ENCODE measurements at places on chromosomes 5 and 9.

- DNase-seq = no peak
These were observed 193.4 kb downstream of the CDK5RAP2 start for GRCh38 chr9:120386390-120387131.

DNA sequence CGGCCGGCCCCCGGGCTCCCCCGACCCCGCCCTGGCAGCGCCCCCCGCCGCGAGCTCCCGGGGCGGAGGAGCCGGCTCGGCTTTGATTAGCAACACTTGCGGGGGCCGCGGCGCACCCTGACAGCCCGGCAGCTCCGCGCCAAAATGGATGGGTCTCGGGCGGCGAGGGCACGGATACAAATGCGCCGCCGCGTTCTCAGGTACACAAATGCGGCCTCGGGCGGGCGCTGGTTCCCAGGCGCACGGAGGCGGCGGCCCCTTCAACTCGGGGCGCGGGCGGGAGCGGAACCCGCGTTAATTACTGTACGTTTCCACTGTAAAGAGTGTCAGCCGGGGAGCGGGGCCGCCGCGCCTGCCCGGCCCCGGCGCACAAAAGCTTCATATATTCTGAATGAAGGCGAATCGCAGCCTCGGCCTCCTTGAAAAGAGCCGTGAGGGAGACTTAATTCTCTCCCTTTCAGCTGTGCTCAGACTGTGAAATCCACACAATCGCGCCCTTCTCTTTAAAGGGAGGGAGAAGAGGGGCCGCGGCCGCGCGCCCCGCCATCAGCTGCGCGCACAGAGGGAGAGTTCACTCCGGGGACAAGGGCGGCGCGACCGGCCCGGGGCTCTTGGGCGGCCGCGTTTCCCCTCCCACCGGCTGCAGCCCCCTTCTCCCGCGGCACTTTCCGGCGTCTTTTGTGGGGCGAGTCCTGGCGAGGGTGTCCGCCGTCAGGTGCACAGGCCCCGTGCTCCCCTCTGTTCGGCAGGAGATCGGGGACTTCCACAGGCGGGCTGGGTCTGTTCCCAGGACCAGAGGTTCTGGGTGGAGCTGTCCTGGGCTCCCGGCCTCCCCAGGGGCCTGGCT, 27.0 kb downstream of the MSX2 start:
- no peak for DNase-seq

GRCh38 chr5:6446626-6447309, 1.9 kb upstream of the UBE2QL1 start:
- no peak for DNase-seq

- no peak for DNase-seq
These were observed 113.9 kb upstream of the BRINP1 start for GRCh38 chr9:119483153-119483552.

DNA sequence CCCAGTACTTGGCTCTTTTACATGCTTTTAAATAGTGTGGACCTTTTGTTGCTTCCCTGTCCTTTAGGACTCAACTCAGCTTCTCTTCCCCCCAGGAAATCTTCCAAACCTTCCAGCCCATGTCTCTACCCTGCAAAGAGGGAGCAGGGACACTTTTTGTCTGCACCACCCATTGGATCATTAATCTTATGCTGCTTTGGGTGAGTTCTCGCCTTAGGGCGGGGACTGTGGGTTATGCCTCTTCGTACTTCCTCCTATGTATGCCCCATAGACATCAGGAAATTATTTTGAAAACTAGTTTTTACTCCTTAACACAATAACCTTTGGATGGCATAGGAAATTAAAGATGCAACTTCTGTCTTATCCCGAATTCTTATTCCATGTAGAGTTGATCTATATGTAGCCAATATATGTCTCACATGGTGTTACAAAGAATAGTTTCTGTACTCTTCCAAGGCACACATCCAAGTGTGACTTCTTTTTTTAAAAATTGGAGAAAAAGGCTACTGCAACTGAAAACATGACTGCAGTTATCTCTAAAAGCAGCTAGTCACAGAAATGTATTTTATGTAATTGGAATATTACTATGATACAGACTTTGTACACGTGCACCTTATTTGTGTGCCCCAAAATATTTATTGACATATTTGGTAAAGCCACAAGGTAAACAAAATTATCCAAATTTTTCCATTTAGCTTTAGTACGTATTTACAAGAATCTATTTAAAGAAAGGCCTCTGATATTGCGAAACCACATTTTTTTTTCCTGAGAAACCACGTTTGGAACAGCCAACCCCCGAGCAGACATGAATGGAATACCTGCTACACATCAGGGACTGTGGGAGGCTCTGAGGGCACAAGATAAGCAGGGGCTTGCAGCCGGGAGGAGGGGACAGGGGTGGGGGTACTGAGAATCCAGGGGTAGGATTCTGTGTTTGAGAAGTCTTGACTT, 133.6 kb downstream of the WDR41 start:
- DNase-seq = no peak

- no peak for DNase-seq
These were observed 2.2 kb upstream of the CANX start for GRCh38 chr5:179696603-179697002.

DNA sequence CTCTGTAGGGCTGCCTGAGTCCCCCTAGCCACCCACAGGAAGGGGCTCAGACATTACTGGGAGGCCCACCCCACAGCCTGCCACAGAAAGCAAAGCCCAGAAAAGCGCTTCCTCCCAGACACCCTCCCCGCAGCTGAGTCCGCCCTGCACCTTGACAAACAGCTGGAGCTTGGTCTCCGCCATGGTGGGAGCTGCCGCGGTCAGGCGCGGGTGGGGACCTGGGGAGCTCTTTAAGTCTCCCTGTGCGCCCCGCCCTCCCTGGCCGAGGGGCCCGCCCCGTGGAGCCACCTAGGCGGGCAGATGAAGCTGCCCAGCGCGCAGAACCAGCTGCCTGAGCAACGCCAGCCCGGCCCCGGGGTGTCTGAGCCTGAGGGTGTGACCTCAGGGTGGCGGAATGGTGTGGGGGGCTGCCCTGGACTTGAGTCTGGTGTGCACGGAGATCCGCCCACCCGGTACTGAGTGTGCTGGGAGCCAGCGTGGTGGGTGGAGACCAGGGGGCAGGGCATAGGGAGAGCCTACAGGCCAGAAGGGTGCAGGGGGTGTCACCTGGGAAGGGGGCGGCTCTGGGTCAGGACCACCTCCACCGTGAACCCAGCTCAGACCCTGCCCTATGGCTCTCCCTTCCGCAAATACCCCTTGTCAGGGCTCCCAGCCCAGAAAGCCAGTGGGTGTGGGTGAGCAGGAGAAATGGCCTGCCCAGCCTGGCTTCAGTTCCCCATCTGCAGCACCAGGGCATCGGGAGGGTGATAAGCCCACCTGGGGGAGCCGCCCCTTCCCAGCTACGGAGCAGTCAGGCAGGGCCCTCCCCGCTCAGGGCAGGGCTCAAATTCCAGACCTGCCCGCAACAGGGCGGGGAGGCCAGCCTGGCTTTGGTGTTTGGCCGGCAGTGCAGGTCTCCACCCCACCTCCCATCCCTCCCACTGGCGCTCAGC, at the start of gene CLIC3:
Gene CLIC3 (minus strand): TSS at position 208 of the 932 bp plus-strand sequence. CDS start 25 bp downstream, at position 183.
- no peak for DNase-seq

- no peak for DNase-seq
These were observed 26.9 kb downstream of the GLT6D1 start for GRCh38 chr9:135612437-135612836.

DNA sequence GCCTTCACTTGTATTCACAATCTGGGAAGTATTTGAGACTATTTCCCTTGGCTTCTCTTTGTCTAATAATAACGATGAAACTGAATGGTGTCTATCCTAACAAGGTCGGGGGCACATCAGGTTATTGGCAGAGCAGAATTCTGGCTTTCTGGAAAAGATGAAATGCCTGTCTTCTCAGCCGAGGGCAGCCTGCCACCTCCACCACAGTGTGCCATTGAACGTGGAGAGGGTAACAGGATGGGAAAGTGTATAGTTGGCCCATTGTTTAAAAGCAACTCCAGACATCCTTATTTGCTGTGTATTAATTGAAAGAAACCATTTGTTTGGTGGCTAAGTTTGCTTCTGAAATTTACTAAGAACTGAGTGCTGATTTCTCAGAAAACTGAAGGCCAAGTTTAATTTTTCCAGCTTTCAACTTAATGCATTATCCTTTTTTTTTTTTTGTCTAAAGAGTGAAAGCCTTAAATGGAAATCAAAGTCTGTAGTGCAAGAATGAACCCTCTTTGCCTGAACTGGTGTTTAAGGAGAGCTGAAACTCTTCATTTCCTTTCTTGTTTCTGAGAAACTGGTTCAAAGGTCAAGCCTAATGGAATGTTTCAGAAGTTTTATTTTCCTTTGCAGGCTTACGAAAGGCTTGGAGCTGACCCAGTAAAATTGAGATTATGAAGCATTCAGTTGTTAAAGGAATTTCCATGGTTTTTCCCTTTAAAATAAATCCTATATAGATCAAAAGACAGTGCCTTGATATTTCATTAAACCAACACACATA, 563.7 kb upstream of the DAP start:
- DNase-seq = no peak

- no peak for DNase-seq
These were observed 624.2 kb upstream of the GRIN3A start for GRCh38 chr9:102362470-102363132.

DNA sequence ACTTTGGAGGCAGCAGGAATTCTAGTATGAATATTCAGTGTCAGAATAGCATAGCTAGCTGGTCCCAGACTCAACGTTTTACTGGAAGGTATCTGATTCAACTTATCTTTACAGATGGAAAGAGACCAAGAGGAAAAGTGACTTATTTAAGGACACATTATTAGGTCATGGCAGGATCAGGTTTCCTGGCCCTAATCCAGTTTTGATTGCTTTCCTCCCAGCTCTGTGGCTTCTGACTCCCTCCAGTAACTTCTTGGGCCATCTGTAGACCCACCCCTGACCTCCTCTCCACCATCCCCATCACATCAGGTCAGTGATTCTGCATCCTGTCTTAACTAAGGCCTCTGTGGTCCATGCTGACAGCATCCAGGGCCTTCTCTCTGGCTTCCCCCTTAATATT, 38.4 kb downstream of the SH3TC2 start:
- DNase-seq = no peak

- no peak for DNase-seq
These were observed 34.8 kb downstream of the ENC1 start for GRCh38 chr5:74605759-74606158.

- DNase-seq = no peak
These were observed at the start of gene MEIKIN for GRCh38 chr5:131945551-131946168. MEIKIN (minus strand) TSS chr5:131945663; CDS start chr5:131945505, 158 bp downstream.

GRCh38 chr9:1073497-1073896, 23.3 kb downstream of the DMRT2 start:
- no peak for DNase-seq

DNA sequence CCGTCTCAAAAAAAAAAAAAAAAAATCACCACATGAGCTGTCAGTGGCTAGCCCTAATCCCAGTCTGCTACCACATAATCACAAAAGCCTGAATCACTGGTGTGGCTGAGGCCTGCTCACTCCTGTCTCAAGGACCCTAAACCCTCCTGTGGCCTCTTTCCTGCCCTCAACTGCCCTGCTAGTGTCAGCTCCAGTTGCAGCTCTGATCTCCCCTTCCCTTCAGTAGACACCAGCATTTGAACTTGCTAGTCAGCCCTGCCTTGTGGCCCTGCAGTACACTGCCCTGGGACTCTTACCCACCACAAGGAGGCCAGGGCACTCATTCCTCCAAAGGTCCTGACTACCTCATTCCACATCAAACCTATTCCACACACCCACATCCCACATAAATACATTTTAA, 9.5 kb upstream of the P4HA2 start:
- DNase-seq = no peak

- DNase-seq = no peak
These were observed 517.0 kb downstream of the CCDC171 start for GRCh38 chr9:16069671-16070454.

- no peak for DNase-seq
These were observed 75.7 kb upstream of the FBXW11 start for GRCh38 chr5:172082180-172082579.

- no peak for DNase-seq
These were observed 139.1 kb upstream of the ADRA1B start for GRCh38 chr5:159777049-159777660.

DNA sequence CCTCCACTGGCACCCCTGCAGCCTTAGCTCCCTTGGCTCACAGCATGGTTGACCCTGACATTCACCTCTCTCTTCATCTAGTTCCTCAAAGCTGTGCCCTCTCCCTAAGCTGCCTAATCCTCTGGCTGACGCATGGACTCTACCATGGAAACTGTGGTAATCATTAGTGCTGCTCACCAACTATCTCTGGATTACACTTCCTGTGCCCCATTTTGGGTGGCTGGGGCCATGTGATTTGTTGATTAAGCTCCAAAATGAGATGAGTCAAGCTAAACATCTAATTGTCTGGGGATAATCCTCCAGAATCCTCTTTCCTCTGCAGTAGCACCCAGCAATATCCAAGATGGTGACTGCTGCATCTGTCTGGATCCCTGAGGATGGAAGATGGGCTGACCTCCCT, 264.4 kb downstream of the SH3GL2 start:
- DNase-seq = no peak

- DNase-seq = peak; percentile 55
These were observed 192.6 kb downstream of the TLE4 start for GRCh38 chr9:79764374-79764773.

DNA sequence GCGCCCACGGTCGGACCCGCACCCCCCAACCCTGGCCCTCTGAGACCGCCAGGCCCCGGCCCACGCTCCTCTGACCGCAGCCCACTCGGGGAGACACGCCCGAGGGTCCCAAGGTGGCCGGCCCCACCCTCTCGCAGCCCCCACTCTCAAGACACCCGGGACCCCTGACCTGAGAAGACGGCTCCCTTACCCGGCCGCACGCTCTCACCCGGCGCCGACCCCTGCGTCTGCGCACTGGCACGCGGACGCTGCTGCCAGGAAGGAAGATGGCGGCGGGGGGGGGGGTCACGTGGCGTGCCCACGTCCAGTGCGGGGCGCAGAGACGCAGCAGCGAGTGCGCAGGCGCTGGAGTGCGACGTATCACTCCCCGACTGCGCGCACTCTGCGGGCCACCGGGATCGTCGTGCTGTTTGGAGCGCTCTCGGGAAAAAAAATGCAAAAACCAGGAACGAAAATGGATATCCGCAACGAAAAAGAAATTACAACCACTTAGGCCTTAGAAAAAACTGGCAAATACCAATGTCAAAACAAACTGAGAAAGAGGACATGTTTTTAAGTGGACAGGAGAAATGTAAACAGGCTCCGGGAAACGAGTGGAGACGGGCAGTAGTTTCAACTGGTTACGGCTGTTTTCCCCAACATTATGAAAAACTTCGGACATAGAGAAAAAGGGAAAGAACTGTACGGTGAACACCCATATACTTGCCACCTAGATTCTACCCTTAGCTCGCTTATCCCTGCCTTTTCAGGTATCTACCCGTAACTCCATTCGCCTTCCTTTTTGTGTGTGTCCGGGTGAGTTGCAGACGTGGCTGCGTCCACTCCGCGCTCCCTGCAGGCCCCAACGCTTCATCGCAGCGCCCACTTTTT, at the start of gene MRPL36:
Gene MRPL36 (minus strand): TSS at position 236 of the 870 bp plus-strand sequence. CDS start 902 bp downstream, outside the sequence.
- DNase-seq = peak; percentile 58

GRCh38 chr9:5326187-5326586, 13.5 kb downstream of the RLN1 start:
- no peak for DNase-seq

- DNase-seq = peak; percentile 85
These were observed 230.2 kb upstream of the DAPK1 start for GRCh38 chr9:87267251-87268070.

DNA sequence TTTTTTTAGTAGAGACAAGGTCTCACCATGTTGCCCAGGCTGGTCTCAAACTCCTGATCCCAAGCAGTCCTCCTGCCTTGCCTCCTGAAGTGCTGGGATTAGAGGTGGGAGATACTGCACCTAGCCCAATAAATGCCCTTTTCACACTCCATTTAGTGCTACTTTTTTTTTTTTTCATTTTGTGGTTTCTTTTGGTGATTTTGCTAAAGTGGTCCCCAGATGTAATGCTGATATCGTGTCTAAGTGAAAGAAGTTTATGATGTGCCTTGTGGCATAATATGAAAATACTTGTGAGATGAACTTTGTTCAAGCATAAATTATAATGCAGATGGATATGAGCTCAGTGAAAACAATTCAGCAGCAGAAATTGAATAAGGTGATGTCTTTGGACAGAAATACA, 227.4 kb downstream of the ARHGAP26 start:
- no peak for DNase-seq
